ENCODE measurements at places on chromosomes 5 and 9.

DNA sequence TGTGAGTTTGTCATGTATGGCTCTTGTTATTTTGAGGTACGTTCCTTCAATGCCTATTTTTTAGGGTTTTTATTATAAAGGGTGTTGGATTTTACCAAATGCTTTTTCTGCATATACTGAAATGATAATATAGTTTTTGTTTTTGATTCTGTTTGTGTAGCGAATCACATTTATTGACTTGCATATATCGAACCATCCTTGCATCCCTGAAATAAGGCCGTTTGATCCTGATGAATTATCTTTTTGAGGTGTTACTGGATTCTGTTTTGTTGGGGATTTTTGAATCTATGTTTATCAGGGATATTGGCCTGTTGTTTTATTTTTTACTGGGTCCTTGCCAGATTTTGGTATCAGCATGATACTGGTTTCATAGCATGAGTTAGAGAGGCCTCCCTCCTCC lies 25.9 kb downstream of the SELENOP start:
- no peak for DNase-seq

GRCh38 chr9:106620081-106620480 lies 242.9 kb upstream of the ZNF462 start:
- no peak for DNase-seq

DNA sequence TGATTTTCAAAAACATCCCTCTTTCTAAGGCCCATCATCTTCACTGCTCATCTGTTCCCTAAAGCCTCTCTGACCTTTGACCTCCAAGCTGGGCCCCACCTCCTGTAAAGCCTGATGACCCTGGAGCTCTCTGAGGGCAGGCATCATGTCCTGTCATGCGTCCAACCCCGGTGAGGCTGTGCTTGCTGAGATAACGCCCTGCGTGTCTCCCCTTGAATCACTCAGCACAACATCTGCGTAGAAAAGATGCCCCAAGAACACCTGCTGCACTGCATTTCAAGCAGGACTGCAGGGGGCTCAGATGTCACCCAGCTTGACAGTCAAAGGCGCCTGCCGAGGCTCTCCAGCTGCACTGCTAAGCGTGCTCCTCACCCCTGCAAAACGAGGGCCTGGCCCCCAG lies 78.0 kb downstream of the OTULIN start:
- no peak for DNase-seq

- no peak for DNase-seq
Observed at GRCh38 chr9:130885484-130886375, 10.9 kb downstream of the QRFP start.

GRCh38 chr9:132384376-132384775 lies 22.3 kb downstream of the TTF1 start:
- DNase-seq: no peak

GRCh38 chr5:171476701-171477100 lies 57.3 kb downstream of the FGF18 start:
- no peak for DNase-seq

- no peak for DNase-seq
Observed at GRCh38 chr5:113103330-113103729, 126.7 kb downstream of the DCP2 start.

- no peak for DNase-seq
Observed at GRCh38 chr9:18077941-18078678, 395.8 kb upstream of the ADAMTSL1 start.

All from stimulated activated CD4-positive, alpha-beta T cell treated with anti-CD3 and anti-CD28 coated beads, Interleukin-1b, Interleukin-23, amount 100 ng/mL, for 24 hours (primary cell).